ENCODE measurements at places on chromosomes 13 and 19.

DNA sequence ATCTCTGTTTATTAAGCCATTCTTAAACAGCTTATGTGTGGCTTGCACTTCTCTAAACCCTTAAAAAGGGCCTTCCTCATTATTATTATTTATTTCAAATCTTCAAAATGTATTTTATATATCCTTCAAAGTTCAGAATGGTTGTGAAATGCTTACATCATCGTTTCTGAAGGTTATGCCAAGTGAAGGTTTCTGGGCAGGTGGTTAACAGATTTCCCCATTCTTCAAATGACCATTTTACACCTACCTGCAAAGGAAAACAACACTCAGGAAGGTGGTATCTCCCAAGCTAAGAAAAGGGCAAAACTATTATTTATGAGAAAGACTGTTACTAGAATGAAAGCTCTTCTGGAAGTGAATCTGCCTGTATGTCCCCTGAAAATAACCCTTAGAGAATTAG is 191.6 kb downstream of the SHISA2 start:
- DNase-seq: no peak

DNA sequence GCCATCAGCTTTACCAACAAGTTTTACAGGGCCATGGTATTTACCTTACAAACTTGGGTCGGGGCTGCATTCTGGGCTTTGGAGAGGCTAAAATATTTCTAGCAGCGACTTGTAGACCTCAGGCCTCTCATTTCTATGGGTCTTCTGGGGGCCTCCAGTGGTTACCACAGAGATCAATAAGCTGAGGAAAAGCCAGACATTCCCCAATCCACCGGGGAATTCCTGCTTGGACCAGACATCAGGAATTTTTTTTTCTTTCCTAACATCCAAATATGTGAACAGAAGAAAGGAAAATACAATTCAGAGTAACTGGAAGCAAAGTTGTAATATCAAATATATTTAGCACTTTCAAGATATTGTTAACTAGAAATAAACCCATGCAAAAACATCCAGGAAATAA is 1.5 kb downstream of the DZIP1 start:
- DNase-seq: no peak

- DNase-seq: no peak
Measured at GRCh38 chr13:32907211-32907610, 109.0 kb upstream of the KL start.

- DNase-seq: no peak
Measured at GRCh38 chr19:1217366-1217765, 11.8 kb downstream of the STK11 start.

DNA sequence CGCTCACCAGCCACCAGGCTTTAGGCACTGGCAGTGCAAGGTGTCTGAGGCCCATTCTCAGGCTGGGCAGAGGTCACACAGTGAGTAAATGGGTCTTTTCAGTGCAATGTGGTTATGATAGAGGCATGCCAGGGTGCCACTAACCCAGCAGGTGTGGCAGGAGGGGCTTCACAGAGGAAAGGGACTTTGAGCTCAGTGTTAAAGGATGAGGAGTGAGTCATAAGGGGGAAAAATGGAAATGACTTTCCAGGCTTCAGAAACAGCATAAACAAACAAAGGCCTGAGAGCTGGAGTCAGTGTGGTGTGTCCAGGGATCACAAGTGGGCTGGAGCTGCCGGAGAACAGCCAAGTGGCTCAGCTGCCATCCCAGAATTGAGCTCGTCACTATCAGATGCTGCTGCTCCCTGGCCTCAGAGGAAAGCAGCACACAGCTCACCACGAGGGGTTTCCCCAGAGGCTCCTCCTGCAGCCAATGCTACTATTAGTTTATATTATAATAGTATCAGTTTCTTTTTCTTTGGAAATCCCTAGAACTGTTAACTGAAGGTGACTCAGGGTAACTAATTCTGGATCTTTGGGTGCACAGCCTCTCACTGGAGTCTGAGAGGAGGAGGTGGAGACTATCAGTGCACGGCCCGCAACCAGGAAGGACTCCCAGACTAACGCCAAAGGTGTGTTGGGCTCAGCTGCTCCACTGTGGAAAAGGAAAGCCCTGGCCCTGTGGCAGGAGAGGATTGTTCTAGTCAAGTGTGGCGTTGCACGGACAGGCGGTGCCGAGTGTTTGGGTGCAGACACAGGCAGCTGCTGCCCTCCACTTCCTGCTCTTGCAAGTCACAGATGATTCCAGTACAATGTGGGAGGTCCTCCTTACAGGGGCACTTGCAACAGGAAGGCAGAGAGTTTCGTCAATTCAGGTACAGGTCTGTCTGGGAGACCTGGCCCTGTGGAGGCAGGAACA is 39.5 kb downstream of the DHRS12 start:
- DNase-seq: peak; percentile 48

DNA sequence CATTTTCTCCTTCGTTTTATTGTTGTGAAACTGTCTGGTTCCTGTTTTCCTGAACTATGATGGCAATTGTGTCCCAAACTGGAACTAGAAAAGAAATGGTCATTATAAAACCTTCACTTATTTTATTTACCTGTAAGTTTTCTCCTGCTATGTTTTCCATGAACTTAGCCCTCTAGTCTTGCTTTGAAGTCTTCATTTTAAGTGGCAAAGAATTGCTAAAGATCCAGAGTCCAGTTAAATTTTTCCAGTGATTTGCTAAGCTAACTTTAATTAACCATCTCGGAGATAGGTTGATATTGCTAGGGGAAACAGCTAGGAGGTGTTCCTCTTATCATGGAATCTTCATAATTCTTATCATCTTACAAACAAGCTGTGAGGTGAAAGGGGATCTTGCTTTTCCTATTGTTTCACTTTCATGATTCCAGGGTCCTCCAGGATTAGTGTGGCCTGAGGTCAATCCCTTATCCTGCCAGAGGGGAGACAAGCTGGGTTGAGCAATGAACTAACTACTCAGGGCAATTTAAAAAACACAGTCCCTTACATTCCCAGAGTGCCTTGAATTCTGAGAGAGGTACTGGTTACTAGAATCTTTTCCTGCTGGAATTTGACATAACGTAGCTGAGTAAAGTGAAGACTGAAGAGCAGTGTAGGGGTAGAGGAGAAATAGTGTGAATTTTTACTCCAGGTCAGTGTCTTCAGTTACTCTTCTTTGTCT is 112.5 kb downstream of the ESD start:
- no peak for DNase-seq

- DNase-seq: no peak
Measured at GRCh38 chr19:57771417-57771816, 1.9 kb downstream of the ZNF586 start.

- DNase-seq: no peak
Measured at GRCh38 chr19:54477650-54478049, 4.6 kb upstream of the CDC42EP5 start.

GRCh38 chr13:27200413-27201070 is 28.9 kb upstream of the USP12 start:
- DNase-seq: no peak

GRCh38 chr19:55383279-55384130 is 587 bp downstream of the TMEM238 start:
- peak; percentile 44 for DNase-seq

All from stimulated activated CD4-positive, alpha-beta T cell treated with anti-CD3 and anti-CD28 coated beads, TNF-alpha, amount 100 ng/mL, for 48 hours (primary cell).